ENCODE measurements at places on chromosomes 1 and 21.

- DNase-seq, result no peak
These were observed 97.5 kb downstream of the CASZ1 start for GRCh38 chr1:10698726-10699469.

DNA sequence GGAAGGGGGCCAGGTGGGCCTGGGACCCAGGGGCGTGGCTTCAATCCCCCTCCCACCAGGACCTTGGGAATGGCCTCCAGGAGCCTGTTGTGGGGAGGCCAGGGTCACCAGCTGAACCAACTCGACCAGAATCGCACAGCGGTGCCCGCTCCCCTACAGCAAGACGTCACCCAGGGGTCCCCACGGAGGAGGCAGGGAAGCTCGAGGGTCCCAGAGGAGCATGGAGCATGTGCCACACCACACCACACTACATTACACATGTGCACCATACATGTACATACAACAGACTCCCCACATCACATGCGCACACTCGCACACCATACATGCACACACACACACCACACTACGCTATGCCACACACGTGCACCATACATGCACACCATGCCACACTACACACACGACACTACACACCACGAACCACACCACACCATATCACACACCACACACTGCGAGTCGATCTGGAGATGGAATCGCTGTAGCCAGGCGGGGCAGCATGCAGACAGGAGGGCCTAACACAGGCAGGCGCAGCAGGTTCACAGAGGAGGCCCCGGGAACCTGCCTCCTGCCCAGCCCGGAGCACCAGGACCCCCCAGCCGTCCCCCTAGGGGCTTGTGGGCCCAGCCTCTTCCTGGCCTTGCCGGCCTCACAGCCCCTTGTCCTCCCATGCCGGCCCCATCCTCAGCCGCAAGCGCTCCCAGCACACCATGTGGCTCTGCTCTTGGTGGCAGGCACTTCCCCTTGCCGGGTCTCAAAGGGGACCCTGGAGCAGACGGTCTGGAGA is 596 bp downstream of the ITGB2 start:
- no peak for DNase-seq

GRCh38 chr21:39737376-39738000 is 7.5 kb upstream of the IGSF5 start:
- DNase-seq, result no peak

GRCh38 chr1:17791055-17791390 is 35.9 kb downstream of the ACTL8 start:
- peak; percentile 24 for DNase-seq

DNA sequence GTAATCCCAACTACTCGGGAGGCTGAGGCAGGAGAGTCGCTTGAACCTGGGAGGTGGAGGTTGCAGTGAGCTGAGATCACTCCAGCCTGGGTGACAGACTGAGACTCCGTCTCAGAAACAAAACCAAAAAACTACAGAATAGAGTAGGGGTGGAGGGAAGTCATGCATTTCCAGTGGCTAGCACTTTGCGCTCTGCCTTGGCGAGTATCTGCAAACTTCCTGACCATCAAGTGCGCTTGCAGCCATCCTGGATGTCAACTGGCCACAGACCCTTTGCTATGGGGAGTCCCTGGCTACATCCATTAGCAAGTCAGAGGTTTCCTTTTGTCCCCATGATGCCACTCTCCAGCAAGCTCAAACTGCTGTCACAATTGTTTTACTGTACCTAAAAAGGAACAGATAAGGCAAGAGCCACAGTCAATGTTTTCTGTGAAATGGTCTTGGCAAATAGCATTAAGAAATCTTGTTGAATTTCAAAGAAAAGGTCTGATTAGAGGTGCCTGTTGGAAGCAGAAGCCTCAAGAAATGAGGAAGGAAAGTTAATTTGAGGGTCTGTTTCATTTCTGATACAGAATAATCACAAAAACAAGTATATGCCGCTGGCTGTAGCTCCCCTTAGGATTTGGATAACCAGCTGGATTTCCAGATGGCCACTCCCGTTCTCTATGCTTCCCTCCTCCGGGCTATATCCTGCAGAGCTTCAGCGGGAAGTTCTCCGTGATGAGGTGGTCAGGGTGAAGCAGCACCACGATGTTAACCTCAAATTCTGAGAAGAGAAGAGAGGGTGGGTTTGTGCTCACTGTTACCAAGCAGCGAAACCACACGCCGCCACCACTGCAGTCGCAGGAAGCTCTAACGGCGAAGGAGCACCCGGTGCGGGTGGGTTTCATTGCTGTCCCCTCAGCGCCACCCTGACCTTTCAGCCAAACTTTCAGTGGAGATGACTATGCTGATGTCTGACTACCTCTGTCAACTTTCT is 42.0 kb downstream of the VPS26C start:
- no peak for DNase-seq

DNA sequence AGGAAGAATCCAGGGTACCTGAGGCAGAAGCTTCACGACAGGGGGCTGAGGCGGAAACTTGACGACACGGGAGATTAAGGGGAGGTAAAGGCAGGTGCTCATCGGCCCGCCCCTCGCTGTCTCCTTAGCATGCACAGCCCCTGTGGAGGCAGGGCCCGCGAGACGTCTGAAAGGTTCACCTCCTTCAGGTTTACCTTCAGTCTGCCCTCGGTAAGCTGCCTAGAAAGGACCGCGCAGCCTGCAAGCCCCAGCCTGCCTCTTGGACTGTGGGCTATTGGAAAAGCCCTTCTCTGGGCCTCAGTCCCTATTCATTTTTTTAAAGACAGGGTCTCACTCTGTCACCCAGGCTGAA is 28.5 kb downstream of the KNCN start:
- DNase-seq, result no peak

DNA sequence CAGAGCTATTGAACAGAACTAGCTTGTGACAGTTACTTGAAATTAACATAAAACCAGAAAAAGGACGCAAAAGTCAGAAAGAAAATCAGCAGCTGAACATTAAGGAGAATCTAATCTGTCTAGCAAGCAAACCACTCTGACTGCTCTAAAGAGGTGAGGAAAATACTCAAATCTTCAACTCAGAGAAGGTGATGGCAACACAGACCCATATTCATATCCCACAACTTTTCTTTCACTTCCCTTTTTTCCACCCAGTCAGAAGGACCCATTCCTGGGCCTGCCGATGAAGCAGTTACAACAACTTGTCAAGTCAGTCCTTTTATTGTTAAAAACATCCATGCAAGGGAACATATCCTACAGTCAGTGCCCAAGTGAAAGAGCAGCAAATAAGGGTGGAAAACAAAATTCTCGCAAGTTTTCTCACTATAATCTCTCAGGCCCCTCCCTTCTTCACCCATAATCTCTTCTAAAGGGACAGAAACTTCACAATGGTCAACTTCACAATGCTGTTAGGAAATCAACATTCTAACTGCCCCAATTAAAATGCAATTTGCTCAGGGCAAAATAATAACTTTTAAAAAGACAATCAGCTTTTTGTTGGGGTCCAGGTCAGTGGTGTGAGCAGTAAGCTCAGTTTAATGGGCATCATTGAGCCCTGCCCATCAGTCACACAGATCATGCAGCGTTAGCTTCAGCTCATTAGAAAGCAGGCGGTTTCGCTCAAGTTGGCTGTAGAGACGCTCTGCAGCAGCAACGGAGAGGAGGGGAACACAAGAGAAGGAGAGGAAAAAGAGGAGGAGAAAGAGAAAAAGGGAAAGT is 3.6 kb upstream of the NUP210L start:
- no peak for DNase-seq

DNA sequence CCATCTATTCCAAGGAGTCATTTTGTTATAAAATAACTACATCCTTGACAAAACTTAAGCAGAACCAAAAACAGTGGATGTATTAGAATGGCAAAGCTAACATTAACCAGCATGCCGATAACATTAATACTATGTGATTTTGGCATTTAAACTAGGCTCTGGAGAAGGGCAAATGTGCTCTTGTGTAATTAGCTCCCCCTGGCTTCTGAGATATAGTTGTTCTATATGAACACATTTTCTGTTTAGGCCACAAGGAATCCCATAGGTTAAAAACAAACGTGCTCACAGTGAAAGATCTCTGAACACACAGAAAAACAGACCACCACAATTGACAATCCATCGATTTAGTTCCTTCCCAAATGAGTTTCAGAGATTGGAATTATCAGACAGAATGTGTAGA is 57.4 kb upstream of the TARS2 start:
- no peak for DNase-seq

DNA sequence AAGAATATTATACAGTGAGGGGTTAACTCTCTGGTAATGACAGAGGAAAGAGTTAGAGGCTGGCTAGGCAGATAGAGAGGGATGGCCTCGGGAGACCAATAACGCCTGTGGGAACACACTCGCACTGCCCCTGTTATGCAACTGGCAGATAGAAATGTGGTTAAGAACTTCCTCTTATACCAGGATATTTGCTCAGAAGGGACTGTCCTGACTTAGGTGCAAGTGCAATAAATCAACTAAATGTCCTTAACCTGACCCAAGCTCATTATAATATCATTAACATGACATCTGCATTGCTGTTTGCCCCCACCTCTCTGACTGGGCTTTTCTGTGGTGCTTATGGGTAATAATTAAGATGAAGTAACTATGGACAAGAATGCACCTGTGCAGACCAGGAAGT is 1518.0 kb downstream of the NCAM2 start:
- no peak for DNase-seq

DNA sequence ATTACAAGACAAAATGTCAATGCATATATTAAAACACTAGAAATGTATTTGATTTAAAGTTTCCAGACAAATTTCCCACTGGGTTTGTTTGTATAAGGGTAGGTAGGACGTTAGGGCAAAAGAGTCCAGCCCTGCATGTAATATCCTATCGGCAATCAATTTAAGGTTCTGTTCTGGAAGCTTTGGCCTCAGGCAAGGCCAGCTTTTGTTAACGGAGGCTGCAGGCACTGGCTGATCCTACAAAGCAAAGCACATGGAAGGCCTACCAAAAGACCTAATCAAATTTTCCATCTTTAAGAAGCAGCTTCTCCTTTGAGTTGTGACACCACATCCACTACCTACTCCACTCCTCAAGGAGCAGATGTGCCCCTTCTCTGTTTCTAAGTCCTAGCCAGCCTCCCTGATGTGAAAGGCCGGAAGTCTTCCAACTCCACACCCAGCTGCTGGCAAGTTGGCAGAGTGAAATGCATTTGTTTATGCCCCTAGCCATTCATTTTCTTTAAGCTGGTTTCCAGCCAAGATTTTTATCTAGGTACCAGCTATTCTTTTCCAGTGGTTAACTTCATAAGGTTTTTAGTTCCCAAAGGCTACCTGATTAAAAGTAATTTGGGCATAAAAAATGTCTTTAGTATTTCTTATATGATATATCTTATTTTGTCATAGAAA is 452.6 kb downstream of the PTBP2 start:
- DNase-seq, result no peak

GRCh38 chr1:97791251-97791650 is 129.6 kb downstream of the DPYD start:
- no peak for DNase-seq

GRCh38 chr1:69861641-69862040 is 293.9 kb downstream of the LRRC7 start:
- DNase-seq, result no peak

- no peak for DNase-seq
These were observed 206.8 kb downstream of the ZNF326 start for GRCh38 chr1:90201467-90202358.

GRCh38 chr1:222824641-222825040 is 9.8 kb downstream of the DISP1 start:
- DNase-seq, result no peak

DNA sequence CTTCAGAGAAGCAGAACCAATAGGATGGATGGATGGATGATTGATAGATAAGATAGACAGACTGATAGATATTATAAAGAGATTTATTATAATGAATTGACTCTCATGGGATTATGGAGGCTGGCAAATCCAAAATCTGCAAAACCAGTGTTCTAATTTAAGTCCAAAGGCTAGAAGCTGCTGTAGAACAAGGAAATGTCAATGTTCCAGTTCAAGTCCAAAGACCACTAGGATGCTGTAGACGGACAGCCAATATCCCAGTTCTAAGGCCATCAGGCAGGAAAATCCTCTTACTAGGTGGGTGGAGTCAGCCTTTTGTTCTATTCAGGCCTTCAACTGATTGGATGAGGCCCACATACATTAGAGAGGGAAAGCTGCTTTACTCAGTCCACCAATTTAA is 4.1 kb upstream of the SLC44A3 start:
- DNase-seq, result no peak

DNA sequence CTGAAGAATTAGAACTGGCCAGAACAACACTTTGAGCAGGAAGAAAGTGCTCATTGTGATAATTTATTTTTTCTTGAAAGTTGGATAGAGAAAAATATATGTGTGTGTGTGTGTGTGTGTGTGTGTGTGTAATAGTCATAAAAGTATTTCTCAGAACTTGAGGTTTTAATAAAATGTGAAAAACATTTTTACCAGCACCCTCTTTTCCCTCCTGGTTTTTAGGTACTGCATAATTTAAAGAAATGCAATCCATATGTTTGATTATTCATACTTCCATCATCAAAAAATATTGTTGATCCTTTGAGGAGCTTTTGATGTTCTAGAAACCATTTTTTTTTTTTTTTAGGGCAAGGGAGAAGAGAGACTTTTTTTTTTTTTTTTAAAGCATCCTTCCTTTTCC is 66.8 kb upstream of the JUN start:
- no peak for DNase-seq

- no peak for DNase-seq
These were observed 1233.7 kb downstream of the PLA2G4A start for GRCh38 chr1:188062456-188062855.

GRCh38 chr1:95263450-95263849 is 29.4 kb downstream of the RWDD3 start:
- DNase-seq, result no peak

GRCh38 chr1:70411360-70411844 is 334 bp downstream of the CTH start:
- DNase-seq, result no peak

DNA sequence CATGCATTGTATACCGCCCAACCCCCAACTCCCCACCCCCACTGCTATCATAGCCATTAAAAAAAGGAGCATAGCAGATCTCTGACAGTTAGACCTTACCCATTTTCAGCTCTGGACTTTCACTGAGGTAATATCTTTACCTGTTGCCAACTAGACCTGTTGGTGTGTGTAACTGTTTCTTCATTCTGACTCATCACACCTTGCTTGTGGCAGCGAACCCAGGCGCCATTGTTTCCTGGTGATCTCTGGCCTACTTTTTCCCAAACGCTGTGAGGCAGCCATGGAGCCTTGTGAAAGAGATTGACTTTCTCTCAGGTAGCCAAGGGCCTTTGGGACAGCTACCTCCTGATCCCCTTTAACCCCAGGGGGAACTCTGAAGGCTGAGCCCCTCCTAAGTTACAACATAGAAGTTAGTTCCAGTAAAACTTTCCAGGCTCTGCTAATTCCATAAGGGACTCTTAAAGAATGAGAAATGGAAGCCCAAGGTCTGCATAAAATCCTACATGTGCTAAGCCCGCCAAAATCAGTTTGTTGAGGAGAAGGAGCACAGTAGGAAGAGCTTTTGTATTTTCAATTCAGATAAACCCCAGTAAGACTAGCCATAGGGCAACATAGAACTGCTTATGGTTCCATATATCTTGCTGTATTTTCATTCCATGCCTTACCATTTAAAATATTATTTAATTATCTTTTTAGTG is 196.1 kb upstream of the CAMK1G start:
- DNase-seq, result no peak

- DNase-seq, result no peak
These were observed 124.3 kb downstream of the PBX1 start for GRCh38 chr1:164683235-164683634.

- no peak for DNase-seq
These were observed 32.7 kb upstream of the ZBTB40 start for GRCh38 chr1:22418933-22419382.
